Substantia nigra (tissue), 51 donors: ENCODE measurements at places on chromosomes 7 and 10.

- no peak for DNase-seq
These were observed 47.4 kb upstream of the RSBN1L start for GRCh38 chr7:77648742-77649338.

DNA sequence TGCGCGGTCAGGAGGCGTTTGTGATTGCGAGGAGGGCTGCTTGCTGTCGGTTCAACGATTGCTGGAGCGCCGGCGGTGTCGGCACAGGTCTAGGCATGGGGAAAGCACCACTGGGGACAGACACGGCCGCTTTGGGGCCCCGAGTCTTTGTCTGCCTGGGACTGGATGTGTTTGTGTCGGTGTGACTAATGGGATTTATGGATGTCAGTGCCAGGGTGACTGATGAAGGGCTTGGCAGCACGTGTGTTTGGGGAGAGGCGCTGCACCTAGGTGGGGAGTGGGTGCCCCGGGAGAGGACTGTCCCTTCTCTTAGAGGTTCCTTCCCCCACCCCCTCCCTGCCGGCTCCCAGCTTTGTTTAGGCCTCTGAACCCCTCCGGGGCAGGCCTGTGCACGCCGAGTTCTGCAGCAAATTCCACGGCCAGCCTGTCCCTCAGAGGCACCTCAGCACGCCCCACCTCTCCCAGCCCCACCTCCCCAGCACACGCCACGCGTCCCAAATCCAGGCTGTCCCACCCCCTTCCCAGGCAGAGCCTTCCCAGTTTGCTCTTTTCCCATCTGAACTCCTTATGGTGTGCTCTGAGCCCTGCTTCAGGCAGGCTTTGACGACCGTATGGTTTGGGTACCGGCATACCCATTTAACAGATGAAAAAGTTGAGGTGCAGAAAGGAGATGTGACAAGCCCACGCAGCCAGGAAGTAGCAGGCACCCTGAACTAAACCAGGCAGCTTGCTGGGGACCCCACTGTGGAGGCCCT lies 6.4 kb upstream of the TNRC18 start:
- DNase-seq: no peak

DNA sequence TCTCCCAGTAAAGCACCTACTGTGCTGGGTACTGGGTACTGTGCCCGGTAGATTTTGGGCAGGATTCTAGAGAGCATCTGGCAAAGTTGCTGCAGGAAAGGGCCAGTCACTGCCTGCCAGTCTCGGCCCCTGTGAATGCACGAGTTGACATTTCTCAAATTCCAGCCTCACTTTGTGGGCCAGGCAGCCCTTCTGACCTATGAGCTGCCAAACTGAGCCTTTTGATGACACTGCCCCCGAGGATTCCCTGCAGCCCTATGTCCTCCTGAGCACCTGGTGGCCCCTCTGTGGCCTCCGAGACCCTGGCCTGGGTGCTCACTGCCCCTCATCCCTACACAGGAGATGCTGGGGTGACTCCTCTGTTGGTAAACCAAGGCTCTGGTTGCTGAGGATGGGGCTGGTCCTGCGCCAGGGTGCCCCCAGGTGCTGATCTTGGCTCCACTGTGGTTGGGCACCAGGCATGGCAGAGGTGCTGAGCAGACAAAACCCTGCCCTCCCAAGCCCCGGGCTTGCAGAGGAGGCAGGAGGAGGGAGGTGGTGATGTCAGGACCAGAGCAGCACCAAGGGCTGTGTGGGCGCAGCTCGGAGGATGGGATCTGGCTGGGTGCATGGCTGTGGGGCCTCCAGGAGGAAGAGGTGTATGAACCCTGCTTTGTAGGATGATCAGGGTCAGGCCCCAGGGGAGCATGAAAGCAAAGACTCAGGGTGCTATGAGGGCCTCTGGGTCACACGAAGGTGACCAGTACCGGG lies 16.2 kb downstream of the LHPP start:
- no peak for DNase-seq

- DNase-seq: peak; percentile 74
These were observed 102.2 kb upstream of the ZNF438 start for GRCh38 chr10:31133792-31134310.

DNA sequence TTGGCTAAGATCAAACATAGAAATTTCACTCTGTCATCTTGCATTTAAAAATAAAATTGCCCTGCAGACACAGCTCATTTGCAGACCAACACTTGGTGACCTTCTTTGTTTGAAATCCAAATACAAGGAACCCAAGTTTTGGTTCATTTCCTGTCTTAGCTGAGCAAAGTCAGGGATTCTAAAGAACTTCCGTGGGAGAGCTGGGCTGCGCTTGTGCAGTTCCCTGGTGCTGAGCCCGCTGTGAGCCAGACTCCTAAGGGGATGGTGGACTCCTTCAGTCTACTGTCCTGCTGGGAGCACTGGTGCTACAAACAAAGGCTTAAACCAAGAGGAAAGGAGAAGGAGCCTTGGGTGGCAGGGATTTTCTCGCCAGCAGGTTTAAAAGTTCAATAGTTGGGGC lies 60.0 kb downstream of the MYOF start:
- DNase-seq: no peak

- DNase-seq: no peak
These were observed 36.4 kb upstream of the CHCHD3 start for GRCh38 chr7:133118261-133118660.

DNA sequence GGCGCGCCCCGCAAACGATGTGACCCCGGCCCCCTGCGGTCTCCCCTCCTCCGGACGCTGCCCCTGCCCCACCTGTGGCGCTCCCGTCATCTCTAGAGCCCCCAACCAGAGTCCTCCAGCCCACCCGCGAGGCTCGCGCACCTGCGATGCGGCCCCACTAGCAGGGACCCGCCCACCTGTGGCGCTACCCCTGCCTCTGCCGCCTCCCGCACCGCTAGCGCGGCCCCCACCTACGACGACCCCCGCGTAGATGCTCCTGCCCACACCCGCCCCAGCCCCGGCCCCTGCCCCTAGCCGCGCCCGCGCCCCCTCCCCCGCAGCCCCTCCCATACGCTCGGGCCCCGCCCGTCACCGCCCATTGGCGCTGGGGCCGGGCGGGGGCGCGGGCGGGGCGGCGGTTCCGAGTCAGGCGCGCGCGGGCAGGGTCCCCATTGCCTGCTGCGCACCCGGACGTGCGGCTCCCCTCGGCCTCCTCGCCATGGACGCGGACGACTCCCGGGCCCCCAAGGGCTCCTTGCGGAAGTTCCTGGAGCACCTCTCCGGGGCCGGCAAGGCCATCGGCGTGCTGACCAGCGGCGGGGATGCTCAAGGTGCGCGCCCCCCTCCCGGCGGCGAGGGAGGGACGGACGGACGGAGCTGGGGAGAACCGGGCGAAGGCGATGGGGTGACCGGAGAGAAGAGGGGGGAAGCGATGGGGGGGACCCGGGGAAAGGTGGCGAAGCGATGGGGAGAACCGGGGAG lies at the start of gene PFKP:
PFKP (plus strand) TSS at position 431 of the 741 bp plus-strand sequence; CDS start at position 479, 48 bp downstream.
- DNase-seq: peak; percentile 30

- peak; percentile 8 for DNase-seq
These were observed 83.9 kb downstream of the JAZF1 start for GRCh38 chr7:28096713-28097112.

- no peak for DNase-seq
These were observed 125.8 kb downstream of the DOCK4 start for GRCh38 chr7:112080441-112080840.

GRCh38 chr10:88091490-88092061 lies 228.2 kb downstream of the PTEN start:
- no peak for DNase-seq

GRCh38 chr7:1536743-1537534 lies 6.4 kb downstream of the MAFK start:
- peak; percentile 47 for DNase-seq

DNA sequence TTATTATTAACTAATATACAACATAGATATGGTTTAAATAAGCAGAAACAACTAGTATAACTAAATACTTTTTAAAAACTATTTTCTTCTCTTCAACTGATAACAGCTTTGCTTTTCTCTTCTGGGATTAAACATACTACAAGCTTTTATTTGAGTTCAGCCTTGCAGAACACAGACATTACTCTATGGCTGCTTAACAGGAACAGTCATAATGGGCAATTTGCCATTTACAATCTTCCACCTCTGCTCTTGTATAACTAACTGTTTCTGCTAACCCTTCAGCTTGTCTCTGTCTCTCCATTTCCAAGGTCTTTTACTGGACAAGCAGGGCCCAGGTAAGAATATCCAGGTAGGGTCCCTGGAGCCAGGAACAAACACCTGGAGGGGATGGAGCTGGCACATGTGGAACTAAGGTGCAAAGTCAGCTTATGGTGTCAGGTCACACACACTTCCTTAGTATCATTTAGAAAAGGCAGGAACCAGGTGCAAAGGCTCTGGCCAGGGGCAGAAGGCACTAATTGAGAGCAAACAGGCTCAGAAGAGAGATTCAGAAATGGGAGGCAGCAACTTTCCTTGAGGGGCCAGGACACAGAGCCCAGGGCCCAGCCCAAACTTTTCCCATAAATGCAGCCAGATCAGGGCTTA lies 93.1 kb downstream of the STRA8 start:
- DNase-seq: no peak

DNA sequence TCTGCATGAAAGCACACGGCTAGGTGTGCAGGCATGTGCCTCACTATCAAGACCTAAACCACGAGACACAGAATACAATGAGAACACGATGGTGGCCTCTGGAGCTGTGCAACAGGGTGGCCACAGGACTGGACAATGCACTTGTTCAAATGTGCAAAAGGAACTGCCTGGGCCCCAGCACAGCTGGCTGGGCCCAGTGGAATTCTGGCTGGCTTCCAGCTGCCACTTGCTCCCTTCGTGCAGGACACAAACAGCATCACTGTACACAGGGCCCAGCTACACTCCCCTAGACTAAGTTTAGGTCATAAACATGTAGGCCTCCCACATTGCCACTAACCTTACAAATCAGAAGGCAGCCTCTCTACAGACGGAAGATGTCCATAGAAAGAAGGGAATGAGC lies 23.4 kb downstream of the DOCK4 start:
- peak; percentile 49 for DNase-seq

- DNase-seq: no peak
These were observed 373.5 kb upstream of the CELF2 start for GRCh38 chr10:10644008-10644646.
